ENCODE measurements at places on chromosomes 1 and 21.

DNA sequence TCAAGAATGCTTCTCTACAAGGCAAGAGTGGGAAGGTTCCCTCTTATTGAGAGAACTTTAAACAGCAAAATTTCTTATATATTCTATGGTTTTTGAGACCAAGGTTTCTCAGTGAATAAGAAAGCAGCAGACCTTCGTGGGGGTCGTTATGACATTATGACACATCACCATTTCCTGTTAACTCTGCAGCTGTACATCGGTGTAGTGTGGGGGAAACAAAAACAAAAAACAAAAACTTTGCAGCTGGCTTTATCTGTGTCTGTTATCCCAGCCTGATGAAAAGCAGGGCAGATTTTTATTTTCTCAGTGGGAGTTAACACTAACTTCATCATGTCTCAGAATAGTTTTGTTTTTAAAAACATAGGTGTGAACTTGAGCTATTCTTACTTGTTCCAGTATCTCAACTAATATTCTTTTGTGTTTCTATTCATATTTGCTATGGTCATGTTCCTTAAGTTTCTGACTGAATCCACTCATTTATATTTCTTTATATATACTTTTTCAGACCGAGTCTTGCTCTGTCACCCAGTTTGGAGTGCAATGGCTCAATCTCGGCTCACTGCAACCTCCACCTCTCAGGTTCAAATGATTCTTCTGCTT, 2.1 kb downstream of the SDE2 start:
- DNase-seq: no peak

GRCh38 chr1:93814059-93814794, 64.8 kb downstream of the DNTTIP2 start:
- peak; percentile 90 for DNase-seq

DNA sequence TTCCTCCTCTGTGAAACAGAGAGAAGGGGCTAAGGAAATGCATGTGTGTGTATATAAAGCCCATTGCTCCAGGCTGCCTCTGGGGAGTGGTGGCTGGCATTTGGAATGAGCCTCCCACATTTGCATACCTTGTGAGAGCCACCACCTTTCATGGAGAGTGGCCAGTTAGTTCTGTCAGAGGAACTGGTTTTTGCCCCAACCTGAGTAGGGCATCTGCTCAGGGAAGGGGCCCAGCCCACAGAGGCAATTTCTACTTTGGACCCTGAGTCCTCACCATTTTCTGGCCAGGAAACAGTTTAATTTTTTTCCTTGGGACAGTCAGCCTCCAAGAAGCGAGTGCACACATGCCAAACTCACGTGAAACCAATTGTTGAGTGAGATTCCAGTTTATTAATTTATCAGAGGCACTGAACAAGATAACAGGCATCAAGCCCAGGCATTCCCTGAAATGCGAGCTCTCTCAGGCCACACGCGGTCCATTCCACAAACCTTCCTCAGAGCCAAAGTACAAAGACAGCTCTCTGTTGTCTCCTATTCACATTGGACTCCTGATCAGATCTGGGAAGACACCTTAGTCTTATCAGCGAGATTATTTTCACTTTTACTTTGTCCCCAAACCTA, 1.0 kb upstream of the SLC6A9 start:
- DNase-seq: no peak

DNA sequence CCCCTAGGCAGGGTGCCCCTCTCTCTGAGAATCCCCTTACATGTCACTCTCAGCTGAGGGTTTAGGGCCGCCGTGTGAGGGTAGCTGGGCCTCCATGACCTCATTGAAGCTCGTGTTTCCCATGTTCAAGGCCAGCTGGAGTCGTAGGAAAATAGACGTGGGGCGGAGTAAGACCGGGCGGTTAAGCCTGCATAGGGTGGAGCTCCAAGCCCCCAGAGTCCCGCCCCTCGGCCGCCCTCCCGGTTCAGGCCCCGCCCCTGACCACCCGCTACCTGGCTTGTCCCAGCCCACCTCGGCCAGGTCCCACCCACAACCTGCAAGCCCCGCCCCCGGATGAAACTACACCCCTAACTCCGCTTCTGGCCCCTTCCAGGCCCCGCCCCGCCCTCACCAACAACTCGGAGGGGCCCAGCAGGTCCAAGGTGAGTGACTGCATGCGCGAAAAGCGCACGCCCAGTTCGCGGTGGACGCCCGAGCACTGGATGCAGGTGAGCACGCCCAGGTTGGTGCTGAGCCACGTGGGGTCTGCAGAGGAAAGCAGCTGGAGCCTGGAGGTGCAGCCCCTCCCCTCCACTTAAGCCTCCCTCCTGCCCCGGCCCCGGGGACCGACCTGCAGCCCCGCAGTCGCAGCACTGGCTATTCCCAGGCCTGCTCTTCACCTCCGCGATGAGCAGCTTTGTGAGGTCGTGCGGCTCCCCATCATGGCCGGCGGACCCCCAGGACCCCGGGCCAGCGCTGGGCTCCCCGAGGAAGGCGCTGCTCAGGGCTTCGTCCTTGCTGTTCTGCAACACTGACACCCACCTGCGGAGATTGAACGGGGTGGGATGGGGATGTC, 12.2 kb upstream of the TCEA3 start:
- DNase-seq: no peak

DNA sequence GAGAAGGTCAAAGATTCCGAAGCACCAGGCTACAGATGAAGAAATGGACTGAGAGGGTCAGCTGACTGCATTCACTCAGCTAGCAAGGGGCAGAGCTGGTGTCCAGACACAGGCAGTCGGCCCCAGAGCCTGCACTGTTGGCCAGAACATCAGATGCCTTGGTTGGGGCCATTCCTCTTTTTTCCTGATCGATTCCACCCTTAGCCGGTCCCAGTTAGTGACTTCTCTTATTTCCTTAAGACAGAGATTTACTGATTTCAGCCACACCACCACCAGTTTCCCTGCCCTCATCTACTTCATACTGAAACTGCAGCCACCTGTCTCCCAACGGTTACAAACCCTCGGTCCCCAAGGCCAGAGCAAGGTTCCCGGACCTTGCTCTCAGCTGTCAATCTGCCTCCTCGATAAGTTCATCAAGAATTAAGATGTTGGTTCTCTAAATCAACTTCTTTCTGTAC, 11.5 kb downstream of the CD58 start:
- no peak for DNase-seq

DNA sequence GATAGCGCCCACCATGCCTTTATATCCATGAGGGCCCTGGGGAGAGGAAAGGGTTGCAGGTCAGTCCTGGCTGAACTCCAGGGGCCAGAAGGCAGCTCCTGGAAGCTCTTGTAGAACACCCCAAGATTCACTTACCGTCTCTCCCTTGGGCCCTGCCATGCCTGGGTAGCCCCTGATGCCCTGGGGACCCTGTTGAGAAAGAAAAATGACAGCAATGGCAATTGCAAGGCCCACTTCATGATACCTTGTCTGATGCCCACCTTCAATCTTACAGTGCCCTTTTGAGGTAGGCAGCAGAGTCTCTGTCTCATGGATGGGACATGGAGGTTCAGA, 7.0 kb downstream of the COL9A2 start:
- no peak for DNase-seq

DNA sequence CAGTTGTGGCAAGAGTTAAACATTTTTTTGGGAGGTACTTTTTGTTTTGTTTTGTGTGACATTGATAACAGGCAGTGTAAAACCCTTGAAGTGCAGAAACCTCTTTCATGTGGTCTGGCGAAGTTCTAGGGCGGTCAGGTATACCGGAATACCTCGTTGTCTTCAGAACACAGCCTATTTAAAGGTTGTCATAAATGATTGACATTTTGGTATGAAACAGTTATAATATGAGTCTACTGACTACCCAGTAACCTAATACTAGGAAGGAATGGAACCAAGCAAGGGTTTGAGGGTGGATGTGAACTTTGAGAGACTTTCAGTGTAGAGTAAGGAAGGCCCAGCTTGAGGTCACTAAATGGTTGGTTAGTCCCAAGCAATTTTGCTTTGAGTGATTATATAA, 40.5 kb downstream of the PATJ start:
- no peak for DNase-seq
